ENCODE measurements at places on chromosomes 11 and 22.

GRCh38 chr11:93668171-93668570, 6.7 kb downstream of the CEP295 start:
- no peak overlapping the region for H3K27ac ChIP-seq
- no peak overlapping the region for H3K4me3 ChIP-seq
- H3K36me3 ChIP-seq = peaks cover 12% of the 10 kb centered on the region
- no peaks in the 10 kb centered on the region for H3K4me1 ChIP-seq

DNA sequence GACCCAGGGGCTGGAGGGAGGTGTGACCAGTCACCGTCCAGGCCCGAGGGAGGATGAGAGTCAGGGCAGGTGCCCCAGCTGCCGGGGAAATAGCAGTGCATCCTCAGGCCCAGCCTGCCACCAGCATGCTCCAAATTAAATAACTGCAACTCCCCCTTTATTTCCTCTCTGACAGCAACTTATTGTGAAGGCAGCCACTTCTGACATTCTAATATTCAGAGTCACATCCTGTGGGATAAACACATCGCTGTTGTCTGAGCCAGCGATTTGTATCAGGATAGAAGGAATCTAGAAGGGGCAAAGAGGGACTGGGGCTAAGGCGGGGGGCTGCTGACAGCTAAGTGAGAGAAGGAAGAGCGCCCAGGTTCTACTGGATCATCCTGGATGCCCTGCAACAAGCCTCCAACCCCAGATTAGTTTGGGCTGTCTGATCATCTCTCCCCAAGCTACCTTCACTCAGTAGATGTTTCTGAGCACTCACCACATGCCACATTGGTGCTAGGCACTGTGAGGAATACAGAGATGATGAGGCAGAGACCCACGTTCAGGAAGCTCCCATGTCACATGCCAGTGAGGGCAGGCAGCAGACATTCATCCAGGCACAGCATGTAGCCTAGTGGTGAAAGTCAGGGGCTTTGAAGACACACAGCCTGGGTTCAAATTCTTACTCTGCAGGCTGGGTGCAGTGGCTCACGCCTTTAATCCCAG, 214.1 kb downstream of the BUD13 start:
- H3K36me3 ChIP-seq = no peaks in the 10 kb centered on the region
- H3K4me3 ChIP-seq = no peak overlapping the region
- H3K27ac ChIP-seq = no peak overlapping the region
- H3K27me3 ChIP-seq = no peaks in the 10 kb centered on the region

- H3K36me3 ChIP-seq = no peaks in the 10 kb centered on the region
- no peak overlapping the region for H3K4me3 ChIP-seq
- H3K27me3 ChIP-seq = no peaks in the 10 kb centered on the region
- no peak for DNase-seq
Measured at GRCh38 chr22:19880786-19881569, 26.3 kb upstream of the GNB1L start.

GRCh38 chr11:3926458-3927095, 71.1 kb downstream of the STIM1 start:
- no peak overlapping the region for H3K4me3 ChIP-seq
- no peaks in the 10 kb centered on the region for H3K36me3 ChIP-seq
- H3K27ac ChIP-seq = no peak overlapping the region
- no peak for DNase-seq
- H3K27me3 ChIP-seq = no peaks in the 10 kb centered on the region

GRCh38 chr11:64516226-64516625, 74.8 kb upstream of the SLC22A12 start:
- no peaks in the 10 kb centered on the region for H3K27me3 ChIP-seq
- H3K27ac ChIP-seq = no peak overlapping the region
- no peaks in the 10 kb centered on the region for H3K36me3 ChIP-seq
- no peaks in the 10 kb centered on the region for H3K4me1 ChIP-seq

- no peak overlapping the region for H3K27ac ChIP-seq
- no peaks in the 10 kb centered on the region for H3K27me3 ChIP-seq
- no peaks in the 10 kb centered on the region for H3K4me1 ChIP-seq
Measured at GRCh38 chr11:102792604-102793003, 5.4 kb downstream of the MMP1 start.

DNA sequence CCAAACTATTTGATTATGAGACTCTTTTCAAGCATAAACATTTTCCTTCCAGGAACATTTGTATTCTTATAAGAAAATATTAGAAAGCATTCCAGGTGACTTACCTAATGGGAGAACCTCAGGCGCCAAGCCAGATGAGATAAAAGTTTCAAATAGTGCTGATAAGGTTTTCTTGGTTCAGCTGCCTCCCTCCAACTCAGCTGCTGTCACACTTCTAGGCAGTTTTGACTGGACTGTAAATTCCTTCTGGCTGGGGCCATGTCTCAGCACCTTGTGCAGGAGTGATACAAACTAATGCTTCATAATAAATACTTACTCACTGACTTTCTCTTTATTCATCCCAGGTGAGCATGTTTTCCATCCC, 131.1 kb downstream of the MED15 start:
- DNase-seq = no peak
- no peak overlapping the region for H3K4me3 ChIP-seq
- no peak overlapping the region for H3K27ac ChIP-seq
- H3K27me3 ChIP-seq = peaks cover 8% of the 10 kb centered on the region
- H3K36me3 ChIP-seq = no peaks in the 10 kb centered on the region

- no peak overlapping the region for H3K27ac ChIP-seq
- no peak for DNase-seq
- no peak overlapping the region for H3K4me3 ChIP-seq
- no peaks in the 10 kb centered on the region for H3K27me3 ChIP-seq
Measured at GRCh38 chr22:40196628-40197360, 19.1 kb downstream of the TNRC6B start.

DNA sequence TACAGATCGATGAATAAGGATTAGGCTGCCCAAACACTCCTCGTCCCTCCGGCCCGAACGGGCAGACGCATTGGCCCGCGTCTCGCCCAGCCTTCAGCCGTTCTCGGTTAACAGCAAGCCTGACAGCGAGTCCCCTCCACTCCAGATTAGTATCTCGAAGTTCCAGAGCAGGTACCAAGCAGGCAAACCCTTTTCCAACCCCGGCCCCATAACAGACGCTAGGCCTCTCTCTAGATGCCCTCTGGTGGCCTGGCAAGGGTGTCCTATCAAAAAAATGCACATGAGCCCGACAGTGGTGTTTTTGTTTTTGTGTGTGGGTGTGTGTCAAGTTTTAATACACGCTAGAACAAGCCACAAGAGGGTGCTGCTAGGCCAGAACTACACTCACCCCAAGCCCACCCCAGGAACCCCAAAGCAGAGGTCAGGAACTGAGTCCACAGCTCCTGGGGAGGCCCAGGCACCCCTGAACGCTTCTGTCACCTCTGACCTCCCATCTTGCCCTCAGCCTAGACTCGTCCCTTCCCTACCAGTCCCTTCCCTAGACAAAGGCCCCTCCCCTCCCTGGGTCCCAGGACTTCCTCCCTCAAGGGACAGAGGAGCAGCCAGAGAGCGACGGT, 658 bp upstream of the ARFGAP2 start:
- H3K27me3 ChIP-seq = no peaks in the 10 kb centered on the region
- peaks cover 22% of the 10 kb centered on the region for H3K4me1 ChIP-seq
- H3K27ac ChIP-seq = peak overlapping the region; percentile 82

GRCh38 chr22:30609260-30610185, 2.5 kb downstream of the TCN2 start:
- DNase-seq = no peak
- no peak overlapping the region for H3K4me3 ChIP-seq
- no peaks in the 10 kb centered on the region for H3K27me3 ChIP-seq
- peaks cover 18% of the 10 kb centered on the region for H3K4me1 ChIP-seq
- H3K36me3 ChIP-seq = no peaks in the 10 kb centered on the region

DNA sequence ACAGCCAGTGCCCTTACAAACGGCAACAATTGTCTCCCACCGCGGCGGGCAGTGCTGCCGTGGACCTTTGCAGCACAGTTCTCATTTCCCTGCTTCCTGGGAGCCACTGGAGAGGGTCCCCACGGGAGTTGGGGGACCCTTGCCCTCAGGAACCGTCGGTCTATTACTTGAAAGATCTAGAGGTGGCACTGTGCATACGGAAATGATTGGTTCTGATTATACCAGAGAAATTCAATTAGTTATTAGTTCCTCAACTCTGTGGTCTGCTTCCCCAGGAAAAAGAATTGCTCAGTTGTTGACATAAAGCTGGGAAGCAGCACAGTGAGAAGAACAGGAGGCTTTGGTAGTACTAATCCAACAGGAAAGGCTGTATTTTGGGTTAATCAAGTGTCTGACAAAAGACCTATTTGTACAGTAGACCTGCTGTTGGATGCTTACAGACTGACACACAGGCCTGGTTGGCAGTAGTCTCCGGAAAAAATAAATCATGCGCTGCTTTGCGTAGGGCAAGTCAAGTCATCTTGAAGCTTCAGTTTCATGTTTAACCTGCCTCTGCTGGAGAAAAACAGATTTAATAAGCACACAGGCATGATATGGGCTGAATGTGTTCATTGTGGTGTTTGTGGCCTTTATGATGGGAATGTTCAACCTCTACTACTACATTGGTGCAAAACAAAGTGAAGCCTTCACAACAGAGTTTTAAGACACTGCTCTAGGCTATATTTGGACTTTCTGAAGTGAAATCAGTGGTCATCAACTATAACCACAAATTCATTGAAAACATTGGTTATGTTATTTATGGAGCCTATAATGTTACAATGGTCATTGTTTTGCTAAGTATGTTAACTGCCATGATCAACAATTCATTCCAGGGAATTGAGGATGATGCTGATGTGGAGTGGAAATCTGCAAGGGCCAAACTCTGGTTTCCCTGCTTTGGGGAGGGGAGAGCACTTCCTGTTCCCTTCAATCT, 54.6 kb upstream of the SC5D start:
- H3K4me3 ChIP-seq = no peak overlapping the region
- no peak overlapping the region for H3K27ac ChIP-seq
- DNase-seq = no peak

DNA sequence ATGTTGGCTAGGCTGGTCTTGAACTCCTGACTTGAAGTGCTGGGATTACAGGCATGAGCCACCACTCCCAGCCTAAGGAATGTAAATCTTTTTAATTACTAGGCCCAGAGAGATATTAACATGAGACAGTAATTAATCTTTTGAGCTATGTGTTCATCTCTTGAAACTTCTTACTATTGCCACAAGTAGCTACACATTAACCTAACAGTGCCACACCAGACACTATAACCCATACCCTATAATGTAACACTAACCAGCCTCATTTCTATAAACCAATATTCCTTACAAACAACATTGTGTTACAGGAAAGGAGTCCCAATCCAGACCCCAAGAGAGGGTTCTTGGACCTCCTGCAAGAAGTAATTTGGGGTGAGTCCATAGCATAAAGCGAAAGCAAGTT, 8.0 kb upstream of the COX8A start:
- peaks cover 10% of the 10 kb centered on the region for H3K4me1 ChIP-seq
- no peak overlapping the region for H3K27ac ChIP-seq
- no peak overlapping the region for H3K4me3 ChIP-seq
- H3K36me3 ChIP-seq = no peaks in the 10 kb centered on the region

DNA sequence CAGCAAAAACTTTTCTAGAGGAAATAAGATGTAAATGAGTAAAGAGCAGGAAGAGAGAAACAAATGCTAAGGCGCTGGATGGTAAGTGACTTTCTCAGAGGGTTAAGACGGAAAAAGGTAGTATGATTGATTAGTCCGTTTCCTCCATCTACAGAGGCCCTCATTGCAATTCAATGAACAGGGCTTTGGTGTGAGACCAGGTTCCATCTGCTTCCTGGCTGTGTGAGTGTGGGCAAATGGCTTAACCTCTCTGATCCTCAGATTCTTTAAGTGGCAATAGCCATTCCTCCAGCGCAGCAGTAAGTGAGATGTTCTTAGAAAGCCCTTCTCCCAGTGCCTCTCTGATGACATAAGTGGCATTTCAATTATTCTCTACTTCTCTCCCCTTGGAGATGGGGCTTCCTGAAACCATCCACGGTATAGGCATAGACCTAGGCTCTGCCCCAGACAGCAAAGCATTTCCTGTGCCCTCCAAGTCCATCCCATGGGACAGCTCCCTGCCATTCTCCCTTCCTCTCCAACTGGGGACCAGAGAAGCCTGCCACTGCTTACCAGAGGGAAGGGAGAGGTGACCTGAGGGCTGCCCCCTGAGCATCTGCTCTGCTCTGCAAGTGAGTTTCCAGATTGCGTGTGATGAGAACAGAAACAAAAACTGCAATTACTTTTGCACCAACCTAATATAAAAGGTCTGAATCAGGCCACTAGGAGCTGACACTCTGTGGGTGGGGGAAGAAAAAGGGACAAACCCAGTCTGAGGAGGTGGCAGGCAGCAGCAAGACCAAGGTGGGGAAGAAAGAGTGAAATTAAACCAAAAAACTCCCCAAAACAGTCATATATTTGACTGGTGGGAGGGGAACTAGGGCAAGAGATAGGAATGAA, 12.7 kb upstream of the CD44 start:
- DNase-seq = no peak
- no peak overlapping the region for H3K27ac ChIP-seq
- peaks cover 48% of the 10 kb centered on the region for H3K4me1 ChIP-seq
- no peaks in the 10 kb centered on the region for H3K36me3 ChIP-seq
- peak overlapping the region; percentile 21 for H3K4me3 ChIP-seq

- no peaks in the 10 kb centered on the region for H3K4me1 ChIP-seq
- no peak overlapping the region for H3K27ac ChIP-seq
- no peaks in the 10 kb centered on the region for H3K36me3 ChIP-seq
- no peak overlapping the region for H3K4me3 ChIP-seq
- no peaks in the 10 kb centered on the region for H3K27me3 ChIP-seq
Measured at GRCh38 chr11:12524865-12525264, 147.5 kb downstream of the PARVA start.

- no peak overlapping the region for H3K27ac ChIP-seq
- H3K4me3 ChIP-seq = no peak overlapping the region
- peaks cover 9% of the 10 kb centered on the region for H3K36me3 ChIP-seq
- no peaks in the 10 kb centered on the region for H3K27me3 ChIP-seq
- no peaks in the 10 kb centered on the region for H3K4me1 ChIP-seq
Measured at GRCh38 chr11:113345978-113346377, 31.6 kb downstream of the TTC12 start.

GRCh38 chr11:61679893-61680621, at the start of gene DAGLA:
TSS of gene DAGLA (plus strand) at chr11:61680391. CDS start at chr11:61720156, 39,765 bp downstream.
- H3K27ac ChIP-seq = no peak within 1 kb of the TSS
- no peak within 1 kb of the TSS for H3K4me3 ChIP-seq
- peak; percentile 69 for DNase-seq
- H3K27me3 ChIP-seq = peaks cover 4% of the 10 kb centered on the region
- no peaks in the 10 kb centered on the region for H3K36me3 ChIP-seq
- H3K4me1 ChIP-seq = peaks cover 16% of the 10 kb centered on the region

- H3K36me3 ChIP-seq = peaks cover 19% of the 10 kb centered on the region
- peaks cover 15% of the 10 kb centered on the region for H3K4me1 ChIP-seq
- H3K27me3 ChIP-seq = no peaks in the 10 kb centered on the region
- no peak overlapping the region for H3K4me3 ChIP-seq
- H3K27ac ChIP-seq = no peak overlapping the region
Measured at GRCh38 chr22:40413873-40414272, 43.5 kb downstream of the SGSM3 start.

GRCh38 chr22:23192133-23192532, 11.8 kb downstream of the BCR start:
- DNase-seq = no peak
- H3K36me3 ChIP-seq = peaks cover 13% of the 10 kb centered on the region

GRCh38 chr11:20771681-20772080, 102.3 kb downstream of the NELL1 start:
- H3K4me3 ChIP-seq = no peak overlapping the region
- no peaks in the 10 kb centered on the region for H3K4me1 ChIP-seq
- H3K36me3 ChIP-seq = no peaks in the 10 kb centered on the region
- DNase-seq = no peak
- no peaks in the 10 kb centered on the region for H3K27me3 ChIP-seq
